Effector CD8-positive, alpha-beta T cell (primary cell): ENCODE measurements at places on chromosomes 7 and 10.

DNA sequence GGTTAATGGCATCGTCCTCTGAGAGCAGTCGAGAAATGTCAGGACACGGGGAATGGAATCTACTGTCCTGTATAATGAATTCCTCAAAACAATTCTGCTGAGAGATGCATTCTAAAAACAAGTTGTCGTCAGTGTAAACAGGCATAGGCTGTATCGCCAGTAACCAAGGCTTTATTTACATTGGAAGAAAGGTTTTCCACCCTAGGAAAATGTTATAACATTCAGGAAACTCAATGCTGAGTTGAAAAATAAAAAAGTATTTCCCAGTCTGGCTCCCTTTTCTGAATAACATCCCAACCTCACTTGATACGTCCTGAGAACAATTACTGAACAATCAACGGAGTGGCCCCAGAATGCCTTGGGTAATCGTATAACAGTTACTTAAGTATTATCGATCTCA is 79.6 kb upstream of the UCN3 start:
- no peak for DNase-seq

GRCh38 chr10:21720090-21720489 is 186.1 kb downstream of the MLLT10 start:
- no peak for DNase-seq

- no peak for DNase-seq
These were observed 96.0 kb downstream of the HTR5A start for GRCh38 chr7:155166108-155166507.

DNA sequence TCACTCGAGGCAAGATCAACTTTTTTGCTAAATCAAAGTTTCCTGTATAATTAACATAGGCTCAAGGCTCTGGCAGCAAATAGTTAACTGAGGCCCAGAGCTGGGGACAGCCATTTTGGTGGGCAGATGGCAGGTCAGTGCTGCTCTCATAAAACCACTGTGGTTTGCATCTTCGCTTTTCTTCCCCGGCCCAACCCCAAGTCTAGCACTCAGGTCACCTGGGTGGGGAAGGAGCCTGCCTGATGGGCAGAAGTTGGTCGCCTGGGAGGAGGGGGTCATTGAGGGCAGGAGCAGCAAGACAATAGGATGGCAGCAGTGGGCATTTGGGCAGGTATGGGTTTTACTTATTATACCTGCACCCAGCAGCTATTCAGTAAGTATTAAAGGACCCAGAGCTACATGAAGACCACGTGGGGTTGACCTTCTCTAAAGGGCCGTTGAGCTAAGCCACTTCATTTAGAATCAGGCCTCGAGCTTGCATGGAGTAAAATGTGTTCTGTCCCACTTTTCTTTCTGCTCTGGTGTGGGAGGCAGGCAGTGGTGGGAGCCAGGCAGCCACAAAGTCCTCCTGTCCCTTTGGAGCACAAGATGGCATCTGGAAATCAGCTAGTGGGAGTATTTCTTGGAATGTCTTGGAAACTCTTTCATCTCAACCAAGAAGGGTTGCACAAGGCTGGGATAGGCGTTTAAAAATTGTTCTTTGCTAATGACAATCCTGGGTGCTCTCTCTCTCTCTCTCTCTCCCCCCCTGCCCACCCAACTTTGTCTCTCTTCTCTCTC is 133.4 kb downstream of the SPAG6 start:
- DNase-seq, result no peak

GRCh38 chr7:74343281-74344131 is 54.3 kb downstream of the CLIP2 start:
- DNase-seq, result no peak

- peak; percentile 37 for DNase-seq
These were observed 1.8 kb downstream of the GRK5 start for GRCh38 chr10:119209035-119209735.

GRCh38 chr7:158516524-158516923 is 71.1 kb downstream of the PTPRN2 start:
- DNase-seq, result no peak

- no peak for DNase-seq
These were observed 100.2 kb downstream of the GPR85 start for GRCh38 chr7:112986256-112987031.

- DNase-seq, result no peak
These were observed 115.2 kb downstream of the GRID1 start for GRCh38 chr10:86251426-86251825.

- DNase-seq, result no peak
These were observed 84.3 kb downstream of the KCNMA1 start for GRCh38 chr10:77553311-77553710.

DNA sequence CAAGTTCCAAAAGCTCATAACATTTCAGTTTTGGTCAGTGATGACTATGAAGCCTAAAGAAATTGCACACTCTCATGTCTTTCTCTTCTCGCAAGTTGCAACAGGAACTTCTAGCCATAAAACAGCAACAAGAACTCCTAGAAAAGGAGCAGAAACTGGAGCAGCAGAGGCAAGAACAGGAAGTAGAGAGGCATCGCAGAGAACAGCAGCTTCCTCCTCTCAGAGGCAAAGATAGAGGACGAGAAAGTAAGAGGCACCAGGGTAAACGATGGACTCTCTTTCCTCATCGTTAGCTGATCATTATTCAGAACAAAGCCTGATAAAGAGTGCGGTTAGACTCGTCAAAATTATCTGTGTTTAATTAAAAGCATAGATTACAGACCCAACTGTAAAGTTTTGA is 94.7 kb downstream of the HDAC9 start:
- no peak for DNase-seq

DNA sequence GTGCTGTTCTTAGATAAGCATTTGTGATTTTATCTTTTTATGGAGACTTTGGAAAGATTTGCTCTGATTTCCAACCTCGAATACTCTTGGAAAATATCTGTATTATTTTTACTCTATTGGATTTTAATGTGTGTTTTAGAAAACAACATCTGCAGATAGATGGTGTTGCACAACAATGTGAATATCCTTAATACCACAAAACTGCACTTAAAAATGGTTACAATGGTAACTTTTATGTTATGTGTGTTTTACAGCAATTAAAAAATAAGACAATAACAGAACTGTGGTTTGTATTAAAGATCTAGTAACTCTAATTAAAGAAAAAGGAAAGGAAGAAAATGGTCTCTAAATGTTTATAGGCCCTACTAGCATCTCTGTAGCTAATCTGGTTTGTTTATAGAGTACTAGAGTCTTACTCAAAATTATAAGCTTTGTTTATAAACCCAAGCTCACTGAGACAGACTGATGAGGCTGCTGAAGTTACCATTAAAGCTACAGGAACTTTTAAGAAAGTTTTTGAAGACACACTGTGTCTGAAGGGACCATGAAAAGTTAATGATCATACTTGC is 74.6 kb upstream of the CC2D2B start:
- no peak for DNase-seq

GRCh38 chr10:29022513-29022912 is 266.4 kb upstream of the LYZL1 start:
- no peak for DNase-seq

DNA sequence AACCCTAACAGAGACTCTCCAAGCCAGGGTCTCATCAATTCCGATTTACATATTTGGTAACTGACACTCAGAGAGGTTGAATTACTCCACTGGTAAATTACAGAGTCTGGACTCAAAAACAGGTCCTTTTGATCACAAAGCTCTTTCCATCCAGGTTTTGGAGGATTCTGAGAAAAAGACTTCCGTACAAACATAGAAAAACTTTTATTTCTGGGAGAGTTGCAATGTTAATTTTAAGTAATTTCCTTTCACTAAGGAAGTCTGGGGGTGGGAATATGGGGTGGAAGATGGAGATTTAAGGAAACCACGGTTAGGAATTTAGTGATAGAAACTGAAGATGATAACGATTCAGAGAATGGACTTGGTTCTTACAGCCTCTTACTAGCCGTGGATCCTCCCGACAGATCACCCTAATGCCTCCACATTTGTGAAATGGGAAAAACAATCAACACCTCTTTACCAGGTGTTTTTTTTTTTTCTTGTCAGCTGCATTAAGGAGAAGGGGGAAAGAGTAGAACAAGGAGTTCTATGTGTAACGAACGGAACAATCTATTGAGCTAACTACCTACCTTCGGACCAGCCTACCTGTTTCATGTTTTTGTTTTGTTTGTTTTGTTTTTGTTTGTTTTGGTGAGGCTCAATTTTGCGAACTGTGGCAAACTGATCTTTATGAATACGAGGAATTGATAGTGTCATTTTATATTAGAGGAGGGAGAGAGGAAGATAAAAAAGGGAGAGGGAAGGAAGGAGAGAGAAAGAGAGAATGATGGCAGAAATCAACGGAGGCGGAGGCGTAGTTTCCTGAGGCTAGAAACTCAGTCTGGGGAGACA is 1.7 kb upstream of the RBM20 start:
- DNase-seq, result no peak

DNA sequence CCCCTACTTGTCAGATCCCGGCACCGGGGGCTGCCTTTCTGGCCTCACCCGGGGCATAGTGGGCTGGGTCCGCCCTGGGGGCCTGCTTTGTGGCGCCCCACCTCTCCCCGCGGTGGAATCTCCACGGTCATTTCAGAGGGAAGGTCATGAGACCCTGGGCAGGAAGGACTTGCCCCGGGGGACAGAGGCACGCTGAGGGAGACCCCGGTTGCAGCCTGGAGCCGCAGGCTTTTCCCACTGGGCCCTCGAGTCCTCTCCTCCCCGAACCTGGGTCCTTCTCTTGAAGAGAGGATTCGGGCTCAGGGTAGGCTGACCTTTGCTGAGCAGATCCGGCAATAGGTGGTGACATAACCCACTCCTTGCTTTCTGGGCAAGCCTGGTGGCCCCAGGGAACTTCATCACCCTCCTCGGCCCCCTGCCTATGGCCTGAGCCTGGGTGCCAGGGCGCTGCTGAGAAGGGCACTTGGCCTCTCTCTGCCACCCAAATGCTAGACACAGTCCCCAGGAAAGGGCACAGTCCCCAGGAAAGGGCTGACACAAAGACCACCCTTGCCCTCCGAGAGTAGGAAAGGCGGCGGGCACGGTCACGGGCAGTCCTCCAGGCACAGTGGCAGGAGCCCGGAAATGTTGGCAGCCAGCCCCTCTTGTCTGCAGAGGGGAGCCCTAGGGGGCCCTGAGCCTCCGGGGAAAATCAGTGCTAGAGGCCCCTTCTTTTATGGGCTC is 36.2 kb downstream of the FKBP6 start:
- DNase-seq, result no peak

DNA sequence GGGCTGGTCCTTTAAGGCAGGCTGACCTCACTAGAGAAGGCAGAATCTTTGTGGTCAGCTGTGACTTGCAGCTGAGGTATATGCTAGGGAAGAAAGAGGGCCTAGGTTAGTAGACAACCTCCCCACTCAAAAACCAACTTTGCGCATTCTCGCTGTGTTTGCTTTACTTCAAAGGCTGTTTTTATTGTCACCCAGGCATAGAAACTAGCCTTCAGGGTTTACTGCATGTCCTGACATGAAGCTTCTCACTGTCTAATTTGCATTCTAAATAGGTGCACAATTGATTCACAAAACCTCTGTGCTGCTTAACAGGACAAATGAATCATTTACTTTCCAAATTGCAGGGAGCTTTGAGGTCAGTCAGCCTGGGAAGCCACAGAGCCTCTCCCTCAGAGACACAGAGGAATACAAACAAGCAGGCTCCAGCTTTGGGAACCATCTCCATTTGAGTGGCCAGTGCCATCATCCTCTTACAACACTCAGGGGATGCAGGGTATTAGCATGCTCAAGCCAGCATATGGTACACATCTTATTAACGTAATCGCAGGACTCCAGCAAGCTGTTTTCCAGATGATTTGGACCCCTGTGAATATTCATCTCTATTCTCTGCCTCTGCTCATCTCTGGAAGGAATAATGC is 596.4 kb upstream of the GHITM start:
- no peak for DNase-seq

DNA sequence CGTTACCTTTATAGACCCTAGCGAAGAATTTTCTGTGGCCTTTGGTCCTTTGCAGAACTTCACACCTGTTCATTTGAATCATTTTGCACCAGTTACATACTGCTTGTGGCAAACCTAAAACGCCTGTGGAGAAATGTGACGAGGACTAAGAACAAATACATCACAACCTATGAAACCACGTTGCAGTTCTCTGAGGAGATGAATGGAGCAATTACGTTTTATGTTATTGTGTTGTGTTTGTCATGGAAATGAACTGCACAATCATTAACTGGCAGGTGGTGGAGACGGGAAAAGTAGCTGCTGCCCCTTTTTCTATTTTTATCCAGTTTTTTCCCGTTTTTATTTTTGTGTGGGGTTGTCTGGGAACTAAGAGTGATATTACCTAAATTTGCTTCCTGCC is 505.5 kb downstream of the SDK1 start:
- DNase-seq, result no peak

- no peak for DNase-seq
These were observed 658.6 kb downstream of the CCSER2 start for GRCh38 chr10:84987039-84987438.

GRCh38 chr7:1853431-1853985 is 183.4 kb downstream of the ELFN1 start:
- DNase-seq, result no peak

GRCh38 chr10:128147669-128148068 is 21.4 kb upstream of the MKI67 start:
- no peak for DNase-seq

- no peak for DNase-seq
These were observed 237.3 kb downstream of the ZMYND11 start for GRCh38 chr10:372566-372965.

DNA sequence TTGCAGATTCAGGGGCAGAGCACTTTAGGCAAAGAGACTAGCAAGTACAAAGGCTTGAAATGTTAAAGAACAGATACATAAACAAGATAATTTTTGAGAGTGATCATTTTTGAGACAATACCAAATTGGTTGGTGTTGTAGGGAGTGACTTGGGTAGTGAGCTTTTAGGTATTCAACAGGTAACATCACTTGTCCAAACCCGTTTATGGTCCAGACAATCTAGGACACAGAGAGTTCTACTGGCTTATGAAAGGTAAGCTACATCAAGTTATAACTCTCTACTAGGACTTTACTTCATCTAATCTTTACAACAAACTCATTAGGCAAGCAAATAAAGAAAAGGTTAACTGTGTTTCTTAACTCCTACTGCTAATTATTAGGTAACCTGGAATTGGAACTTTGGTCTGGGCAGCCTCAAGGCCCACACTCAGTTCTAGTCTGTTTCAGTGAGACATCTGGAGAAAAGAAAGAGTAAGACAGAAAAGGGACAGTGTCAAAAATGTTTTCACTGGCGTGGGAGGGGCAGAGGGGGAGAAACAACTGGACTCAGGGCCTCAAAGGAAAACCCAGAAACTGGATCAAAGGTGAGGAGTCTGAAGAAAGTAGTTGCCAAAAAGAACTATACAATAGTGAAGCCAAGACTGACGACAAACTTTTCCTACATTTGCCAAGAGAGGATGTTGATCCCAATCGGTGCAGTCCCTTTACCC is 39.2 kb downstream of the GNAT3 start:
- no peak for DNase-seq

DNA sequence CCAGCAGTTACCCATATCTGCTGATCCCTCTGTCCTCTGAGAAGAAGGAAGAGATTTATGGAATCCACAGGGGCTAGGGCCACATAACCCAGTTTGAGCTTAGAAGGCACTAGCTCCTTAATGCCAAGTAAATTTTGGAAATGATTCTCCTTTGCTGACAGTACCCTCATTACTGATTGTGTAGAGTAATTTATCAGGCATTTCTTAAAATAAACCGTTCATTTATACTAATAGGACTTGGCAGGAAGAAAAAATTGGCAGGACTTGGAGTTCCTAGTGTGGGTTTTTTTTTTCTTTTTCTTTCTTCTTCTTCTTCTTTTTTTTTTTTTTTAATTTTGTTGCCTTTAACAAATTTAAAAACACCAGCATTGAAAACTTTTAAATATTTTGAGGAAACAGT is 645.7 kb downstream of the SUGCT start:
- no peak for DNase-seq

GRCh38 chr10:80908611-80909010 is 370.9 kb downstream of the SH2D4B start:
- DNase-seq, result no peak
